ENCODE measurements at places on chromosomes 5 and 9.

DNA sequence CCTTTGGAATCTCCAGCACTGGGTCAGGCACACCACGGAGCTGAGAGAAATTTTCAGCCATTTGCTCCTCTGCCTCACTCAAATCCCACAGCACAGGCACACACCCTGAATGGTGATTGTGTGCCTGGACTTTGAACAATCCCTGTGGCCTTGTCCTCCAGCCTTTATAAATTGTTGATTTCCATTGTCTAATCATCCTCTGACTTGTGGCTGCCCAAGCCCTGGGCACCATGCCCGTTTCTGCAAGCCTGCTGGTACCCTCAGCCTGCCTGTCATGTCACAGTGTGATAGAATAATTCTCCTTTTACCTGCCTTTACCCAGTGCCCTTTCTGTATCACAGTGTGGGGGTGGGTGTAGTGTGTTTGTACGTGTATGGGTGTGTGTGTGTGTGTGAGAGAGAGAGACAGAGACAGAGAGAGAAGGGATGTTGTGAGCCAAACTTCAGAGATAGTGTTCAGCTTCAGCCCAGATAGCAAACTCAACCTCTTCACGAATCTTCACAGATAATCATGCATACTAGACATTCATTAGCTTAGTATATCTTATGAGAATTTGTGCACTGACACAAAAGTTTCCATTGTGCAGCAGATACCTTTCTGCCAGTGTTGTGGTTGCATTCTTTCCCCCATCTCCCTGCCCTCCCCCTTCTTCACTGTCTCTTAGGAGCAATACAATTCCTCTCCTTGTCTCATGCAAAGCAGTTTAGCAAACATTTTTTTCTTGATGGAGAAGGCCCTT lies 27.8 kb upstream of the SLC44A1 start:
- DNase-seq: no peak

GRCh38 chr9:86679909-86680308 lies 267.4 kb downstream of the GAS1 start:
- no peak for DNase-seq

GRCh38 chr9:121141706-121142105 lies 60.0 kb downstream of the RAB14 start:
- no peak for DNase-seq

DNA sequence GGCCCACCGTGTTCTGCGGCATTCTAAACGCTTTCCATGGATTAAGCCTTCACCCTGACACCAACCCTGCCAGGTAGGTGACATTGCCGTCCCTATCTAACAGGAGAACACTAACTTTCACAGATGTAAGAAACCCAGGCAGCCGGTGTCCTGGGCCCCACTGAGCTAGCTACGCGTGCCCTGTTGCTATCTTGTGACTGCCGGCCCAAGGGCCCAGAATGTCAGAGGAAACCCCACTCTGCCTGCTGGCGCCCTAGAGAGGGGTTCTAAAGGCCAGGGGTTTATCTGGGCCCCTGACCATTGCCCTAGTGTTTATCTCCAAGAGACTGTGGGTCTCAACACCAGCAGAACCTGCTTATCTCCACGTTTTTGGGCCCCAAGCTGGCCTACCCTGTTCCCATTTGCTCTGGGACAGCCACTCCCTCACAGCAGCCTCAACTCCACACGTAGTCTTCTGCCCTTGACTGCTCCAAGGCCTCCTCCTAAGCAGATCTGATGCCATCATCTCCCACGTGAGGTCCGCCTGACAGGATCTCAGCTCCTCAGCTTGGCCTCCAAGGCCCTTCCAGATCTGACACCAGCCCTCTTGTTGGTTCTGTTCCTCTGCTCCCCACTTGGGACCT lies 18.1 kb upstream of the ZBTB34 start:
- DNase-seq: no peak

GRCh38 chr5:128519827-128520226 lies 18.2 kb downstream of the FBN2 start:
- no peak for DNase-seq

- DNase-seq: no peak
Measured at GRCh38 chr9:117437283-117437682, 22.4 kb upstream of the ASTN2 start.

GRCh38 chr9:114163517-114163951 lies 8.2 kb downstream of the COL27A1 start:
- no peak for DNase-seq

DNA sequence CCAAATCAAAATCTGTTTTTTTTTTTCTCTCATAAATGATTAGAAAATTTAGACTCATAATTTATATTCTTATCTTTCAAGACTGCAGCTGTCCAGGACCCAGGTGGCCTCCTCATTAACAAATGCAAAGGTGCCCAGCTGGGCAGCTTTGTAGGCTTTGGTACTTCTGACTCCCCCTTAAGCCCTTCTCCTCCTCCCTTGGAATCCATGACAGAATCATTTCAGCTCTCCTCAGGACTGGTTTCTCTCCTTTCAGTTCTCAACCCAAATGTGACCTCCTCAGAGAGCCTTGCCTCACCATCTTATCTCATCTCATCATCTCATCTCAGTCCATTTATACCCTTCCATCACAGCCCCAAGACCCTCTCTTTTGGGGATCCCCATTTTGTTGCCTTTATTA lies 221.7 kb downstream of the KIAA0825 start:
- no peak for DNase-seq

- DNase-seq: no peak
Measured at GRCh38 chr5:141647242-141647641, 4.0 kb downstream of the FCHSD1 start.

DNA sequence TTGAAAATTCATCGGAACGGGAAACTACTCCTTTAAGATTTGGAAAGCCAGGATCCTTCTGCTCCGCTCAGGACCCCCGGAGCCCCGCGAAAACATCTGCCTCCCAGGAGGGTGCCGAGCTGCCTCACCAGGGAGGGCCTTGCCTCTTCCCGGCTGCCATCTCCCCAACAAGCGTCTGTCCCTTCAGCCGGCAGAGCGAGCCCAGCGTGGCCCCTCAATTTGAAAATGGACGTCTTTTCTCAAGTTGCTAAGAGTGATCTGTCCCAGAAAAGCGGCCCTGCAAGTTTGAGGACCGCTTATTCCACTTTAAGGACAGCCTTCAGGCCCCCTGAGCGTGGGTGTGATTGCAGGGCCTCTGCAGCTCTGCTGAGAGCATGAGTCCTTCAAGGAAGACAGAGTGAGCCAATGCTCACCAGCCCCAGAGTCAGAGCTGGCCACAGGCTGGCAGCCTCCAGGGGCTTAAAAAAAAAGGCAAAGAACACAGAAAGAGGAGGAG lies 101.3 kb downstream of the PHF2 start:
- DNase-seq: no peak

DNA sequence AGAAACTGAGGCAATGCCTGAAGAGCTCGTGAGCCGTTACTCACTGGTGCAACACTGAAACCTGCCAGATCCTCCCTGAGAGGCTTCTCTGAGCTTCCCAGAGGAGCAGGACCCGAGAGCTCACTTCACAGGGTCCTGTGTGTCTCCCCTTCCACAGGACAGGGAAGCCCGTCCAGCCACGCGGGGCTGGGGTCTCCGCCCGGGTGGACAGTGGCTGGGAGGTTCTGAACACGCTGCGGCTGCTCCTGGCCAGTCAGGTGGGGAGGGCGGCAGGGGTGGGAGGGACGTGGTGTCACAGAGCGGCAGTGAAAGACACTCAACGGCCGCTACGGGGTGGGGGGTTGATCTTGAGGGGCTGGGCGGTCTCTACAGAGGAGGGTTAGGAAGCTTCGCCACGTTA lies 290 bp upstream of the ZDHHC11 start:
- DNase-seq: no peak

DNA sequence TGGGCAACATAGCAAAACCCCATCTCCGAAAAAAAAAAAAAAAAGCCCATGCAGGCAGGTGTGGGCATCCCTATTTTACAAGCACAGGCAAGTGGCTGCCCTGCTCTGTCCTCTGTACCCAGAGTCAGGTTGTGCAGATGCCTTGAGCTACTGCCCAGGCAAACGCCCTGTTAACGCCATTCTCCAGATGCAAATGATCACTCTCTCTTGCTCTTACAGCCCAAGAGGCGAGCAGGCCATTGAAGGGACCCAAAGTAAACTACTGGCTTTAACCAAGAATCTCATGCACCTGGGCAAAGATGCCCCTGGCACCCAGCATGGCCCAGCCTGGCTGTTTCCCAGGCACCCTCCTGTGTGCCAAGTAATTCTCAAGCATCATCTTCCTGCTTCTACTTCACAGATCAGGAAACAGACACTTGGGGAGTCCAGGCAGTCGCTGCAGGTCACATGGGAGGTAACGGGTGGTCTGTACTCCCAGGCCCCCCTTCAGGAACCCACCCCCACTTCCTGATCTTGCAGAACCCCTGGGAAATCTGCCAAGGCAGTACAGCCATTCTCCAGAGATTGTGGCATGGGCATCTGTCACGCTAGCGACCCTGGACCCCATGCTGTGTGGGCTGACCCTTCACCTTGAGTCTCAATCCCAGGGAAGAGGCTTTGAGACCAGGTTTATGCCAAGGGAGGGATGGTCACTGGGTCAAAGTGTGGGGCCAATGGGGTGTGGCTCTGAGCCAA lies 14.2 kb downstream of the EEIG1 start:
- no peak for DNase-seq

- no peak for DNase-seq
Measured at GRCh38 chr9:3700772-3701171, 175.0 kb upstream of the RFX3 start.

GRCh38 chr9:81686614-81687520 lies 2.5 kb downstream of the TLE1 start:
- DNase-seq: peak; percentile 13

DNA sequence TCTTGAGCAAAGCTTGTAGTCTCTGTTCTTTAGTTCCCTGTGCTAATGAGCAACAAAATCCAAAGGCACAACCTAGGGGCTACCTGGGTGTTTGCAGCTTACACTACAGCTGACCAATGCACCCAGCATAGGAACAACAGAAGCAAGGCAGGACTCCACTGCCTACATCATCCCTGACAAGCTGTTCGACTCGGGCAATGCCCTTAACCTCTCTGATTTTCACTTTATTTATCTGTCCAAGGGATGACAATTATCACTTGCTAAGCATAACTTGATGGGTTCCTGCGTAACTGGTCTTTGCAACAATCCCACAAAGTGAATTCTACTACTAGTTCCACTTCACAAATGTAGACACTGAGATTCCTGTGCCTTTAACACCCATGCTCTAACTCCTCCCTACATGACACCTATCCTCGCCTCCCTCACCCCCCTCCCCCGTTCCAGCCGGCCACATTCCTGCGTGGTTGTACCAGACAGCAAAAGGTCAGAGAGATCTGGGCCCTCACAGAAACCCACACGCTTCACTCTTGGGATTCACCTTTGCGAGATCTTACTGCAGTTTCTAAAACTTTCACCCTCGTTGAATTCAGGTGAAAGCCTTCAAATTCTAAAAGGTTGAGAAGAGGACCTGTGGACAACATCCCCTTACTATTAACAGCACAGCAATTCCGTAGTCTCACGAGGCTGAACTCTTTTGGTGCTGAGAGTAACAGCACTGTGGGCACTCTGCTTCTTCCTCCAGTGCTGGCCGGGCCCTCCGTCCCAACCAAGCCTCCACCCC lies 995 bp downstream of the IPPK start:
- DNase-seq: peak; percentile 50

GRCh38 chr5:68683632-68684036 lies 410.2 kb upstream of the SLC30A5 start:
- DNase-seq: no peak

GRCh38 chr9:135817951-135818717 lies 89.2 kb downstream of the CAMSAP1 start:
- no peak for DNase-seq

Data from activated CD4-positive, alpha-beta T cell treated with anti-CD3 and anti-CD28 coated beads, Interleukin-2, Interleukin-6, amounts not matched to agents 100 ng/mL and 50 ng/mL, durations not matched to agents 16 hours and 8 hours (primary cell).